ENCODE measurements at places on chromosomes 11 and 22. TPM values are rescaled to one million over a fixed set of nuclear protein-coding genes. Genes with fewer than 3 reads are reported as not detected.

Gene MMP8
- total RNA-seq: not detected

Gene PANX2
- 6.4 TPM for total RNA-seq

Gene MYOD1
- not detected for total RNA-seq

Gene GAL3ST1
- total RNA-seq: 0.40 TPM

Gene MS4A4E
- total RNA-seq: 0.31 TPM

Gene HIPK3
- 76.4 TPM for total RNA-seq

Gene C11orf97
- not detected for total RNA-seq

Gene BLID
- total RNA-seq: 1.2 TPM

Gene FXYD6
- 114 TPM for total RNA-seq

GRCh38 chr11:59900366-59901126 lies 22.0 kb downstream of the OOSP3 start:
- DNase-seq: no peak

DNA sequence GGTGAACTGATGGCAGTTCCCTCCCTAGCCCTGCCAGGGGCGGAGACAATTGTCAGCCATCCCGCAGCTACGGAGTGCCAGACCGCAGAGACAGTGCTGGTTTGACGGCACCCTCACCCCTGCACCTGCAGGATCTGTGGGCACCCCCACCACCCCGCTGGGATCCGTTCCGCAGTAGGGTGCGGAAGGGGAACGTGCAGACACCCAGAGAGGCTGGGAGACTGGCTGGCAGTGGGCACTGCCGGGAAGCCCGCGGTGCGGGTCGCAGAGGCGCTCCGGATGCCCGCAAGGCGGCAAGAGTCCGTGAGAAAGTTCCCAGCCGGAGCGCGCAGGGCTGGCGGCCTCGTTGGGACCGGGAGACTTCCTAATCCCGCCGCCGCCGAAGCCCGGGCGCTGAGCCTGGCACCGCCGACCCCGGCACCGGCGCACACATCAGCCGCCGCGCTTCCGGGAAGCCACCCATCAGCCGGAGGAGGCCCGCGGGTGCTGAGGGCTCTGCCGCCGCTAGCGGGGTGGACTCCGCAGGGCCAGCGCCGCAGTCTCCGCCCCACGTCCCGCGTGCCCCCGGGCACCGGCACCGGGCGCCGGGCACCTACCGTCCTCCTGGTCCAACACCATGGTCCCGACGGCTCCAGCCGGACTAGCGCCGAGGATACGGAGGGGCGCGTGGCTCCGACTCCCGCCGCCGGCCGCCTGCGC lies 4.3 kb upstream of the LMO1 start:
- peak; percentile 29 for DNase-seq

GRCh38 chr11:128042290-128042751 lies 545.0 kb downstream of the ETS1 start:
- DNase-seq: no peak

- no peak for DNase-seq
These were observed 1.8 kb downstream of the FJX1 start for GRCh38 chr11:35619855-35620640.

DNA sequence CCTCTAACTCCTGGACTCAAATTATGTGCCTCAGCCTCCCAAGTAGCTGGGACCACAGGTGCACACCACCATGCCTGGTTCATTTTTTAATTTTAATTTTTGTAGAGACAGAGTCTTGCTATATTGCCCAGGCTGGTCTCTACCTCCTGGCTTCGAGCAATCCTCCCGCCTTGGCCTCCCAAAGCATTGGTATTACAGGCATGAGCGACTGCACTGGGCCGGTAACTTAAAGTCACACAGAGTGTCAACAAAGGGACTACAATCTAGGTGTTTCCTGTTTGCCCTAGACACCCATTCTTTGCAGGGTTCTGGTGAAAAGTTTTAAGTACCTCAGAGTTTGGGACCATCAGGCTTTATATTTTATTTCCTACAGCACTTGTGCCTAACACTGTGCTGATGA lies 8.4 kb downstream of the UVRAG start:
- DNase-seq: no peak

DNA sequence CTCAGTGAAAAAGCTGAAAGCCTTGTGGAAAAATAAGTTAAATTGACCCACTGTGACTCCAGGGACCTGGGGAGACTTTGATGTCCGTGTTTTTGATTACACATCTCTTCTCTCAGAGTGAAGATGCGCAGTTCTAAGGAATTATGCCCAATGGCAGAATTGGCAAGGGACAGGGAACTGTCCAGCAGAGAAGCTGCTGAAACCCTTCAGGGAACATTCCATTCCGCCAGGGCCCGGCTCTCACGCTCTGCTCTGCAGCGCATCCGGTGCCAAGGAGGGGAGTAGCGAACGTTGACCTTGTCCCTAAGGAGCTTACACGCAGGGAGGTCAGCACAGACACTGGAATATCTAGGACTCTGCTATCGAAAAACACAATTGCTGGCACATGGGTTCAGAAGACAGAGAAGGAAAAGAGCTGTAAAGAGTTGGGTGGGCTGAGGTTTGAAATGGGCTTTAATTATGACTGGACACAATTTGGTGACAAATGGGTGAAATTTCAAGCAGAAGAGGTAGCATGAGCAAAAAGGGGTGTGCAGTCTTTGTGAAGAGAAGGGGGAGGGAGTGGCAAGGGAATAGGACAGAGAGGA lies 64.5 kb upstream of the B3GAT1 start:
- peak; percentile 46 for DNase-seq

- no peak for DNase-seq
These were observed 41.3 kb downstream of the EIF4ENIF1 start for GRCh38 chr22:31448382-31448781.

DNA sequence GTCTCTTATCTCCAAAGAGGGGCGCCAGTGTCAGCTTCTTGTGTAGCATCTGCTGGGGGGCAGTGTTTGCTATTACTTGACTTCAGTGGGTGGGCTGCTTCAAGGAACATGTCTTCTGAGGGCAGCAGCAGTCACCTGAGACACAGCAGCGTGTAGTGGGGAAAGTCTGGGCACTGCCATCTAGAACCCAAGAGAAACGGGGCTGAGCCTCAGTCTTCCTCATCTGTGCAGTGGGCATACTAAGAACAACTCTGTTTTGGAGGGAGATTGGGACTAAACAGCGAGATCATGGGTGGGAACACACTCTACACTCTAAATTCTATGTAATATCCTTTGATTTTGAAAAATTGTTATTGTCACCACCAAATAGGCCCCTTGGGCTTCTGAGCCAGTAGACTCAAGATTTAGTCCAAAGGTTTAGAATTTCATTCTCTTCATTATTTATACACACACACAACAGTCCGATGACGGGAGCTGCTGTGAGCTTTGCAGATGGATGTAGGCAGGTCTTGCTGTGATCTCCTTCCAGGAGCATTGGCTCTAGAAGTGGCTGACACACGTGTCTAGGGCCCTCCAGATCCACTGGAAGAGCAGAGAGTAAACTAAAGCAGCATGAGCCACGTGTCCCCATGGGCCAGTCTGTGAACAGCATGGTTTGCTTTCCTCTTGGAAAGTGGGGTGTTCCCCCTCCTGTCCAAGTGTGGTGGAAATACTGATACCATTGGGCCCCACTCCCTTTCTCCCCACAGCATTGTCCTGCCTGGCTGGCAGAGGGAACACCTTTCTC lies 51.8 kb downstream of the TRAF6 start:
- no peak for DNase-seq

DNA sequence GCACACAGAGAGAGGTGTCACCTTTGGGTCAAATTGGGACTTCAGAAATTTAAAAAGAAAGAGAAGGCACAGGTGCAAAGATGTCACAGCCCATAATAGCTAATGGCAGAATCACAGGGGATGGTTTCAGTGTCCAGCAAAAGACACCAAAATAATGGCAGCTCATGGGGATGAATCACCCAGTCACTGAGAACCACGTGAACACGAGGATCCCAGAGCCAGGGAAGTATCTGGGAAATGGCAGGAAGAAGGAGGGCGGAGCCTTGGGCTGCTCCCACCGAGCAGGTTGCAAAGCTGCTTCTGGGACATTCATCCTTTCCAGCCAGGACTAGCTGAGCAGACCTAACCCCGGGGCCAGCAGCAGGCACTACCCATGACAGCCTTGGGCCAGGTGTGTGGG lies 45.6 kb downstream of the TRMU start:
- DNase-seq: no peak

- no peak for DNase-seq
These were observed 342.1 kb upstream of the SYN3 start for GRCh38 chr22:33400061-33400840.

DNA sequence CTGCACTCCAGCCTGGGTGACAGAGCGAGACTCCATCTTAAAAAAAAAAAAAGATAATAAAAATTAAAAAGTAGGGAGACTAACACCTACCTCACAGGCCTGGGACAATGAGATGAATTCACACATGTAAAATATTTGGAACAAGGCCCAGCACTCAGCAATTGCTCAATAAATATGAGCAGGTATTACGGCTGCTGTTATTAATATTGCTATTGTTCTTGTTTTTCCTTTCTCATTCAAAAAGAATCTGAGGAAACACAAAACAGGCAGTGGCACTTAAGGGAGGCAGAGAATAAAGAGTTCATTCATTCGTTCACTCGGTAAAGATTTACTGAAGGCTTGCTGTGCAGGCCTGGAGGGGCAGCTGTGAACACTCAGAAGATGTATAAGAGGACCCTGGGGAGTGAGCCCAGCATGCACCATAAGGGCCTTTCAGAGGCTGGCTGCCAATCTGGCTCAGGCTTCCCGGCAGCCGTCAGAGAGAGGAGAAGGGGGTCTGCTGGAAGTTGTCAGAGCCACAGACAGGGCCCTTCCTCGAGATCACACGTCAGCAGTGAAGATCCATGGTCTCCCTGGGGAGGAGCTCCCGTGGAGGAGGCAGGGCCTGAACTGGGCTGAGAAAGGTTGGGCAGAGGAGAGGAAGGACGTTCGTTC lies 51.6 kb upstream of the TCF20 start:
- DNase-seq: no peak

- DNase-seq: no peak
These were observed 202.4 kb downstream of the BARX2 start for GRCh38 chr11:129578006-129578405.

DNA sequence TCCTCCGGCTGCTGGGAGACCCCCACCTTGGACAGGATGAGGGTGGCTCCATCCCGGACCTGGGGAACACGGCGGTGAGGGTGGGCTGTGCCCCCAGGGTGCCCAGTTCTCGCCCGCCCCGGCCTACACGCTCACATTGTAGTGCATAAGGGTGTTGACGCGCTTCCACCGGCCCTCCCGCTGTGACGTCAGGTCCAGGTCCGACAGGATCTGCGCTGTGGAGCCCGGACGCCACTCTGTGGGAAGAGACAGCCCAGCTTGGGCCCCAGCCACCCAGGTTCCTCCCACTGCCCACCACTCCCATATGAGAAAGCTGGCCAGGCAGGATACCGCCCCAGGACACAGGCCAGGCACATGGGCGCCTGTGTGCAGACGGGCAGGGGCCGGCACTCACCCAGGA lies 8.3 kb upstream of the MAPK11 start:
- no peak for DNase-seq

- DNase-seq: no peak
These were observed 19.3 kb upstream of the TMEM191C start for GRCh38 chr22:21447694-21448402.

DNA sequence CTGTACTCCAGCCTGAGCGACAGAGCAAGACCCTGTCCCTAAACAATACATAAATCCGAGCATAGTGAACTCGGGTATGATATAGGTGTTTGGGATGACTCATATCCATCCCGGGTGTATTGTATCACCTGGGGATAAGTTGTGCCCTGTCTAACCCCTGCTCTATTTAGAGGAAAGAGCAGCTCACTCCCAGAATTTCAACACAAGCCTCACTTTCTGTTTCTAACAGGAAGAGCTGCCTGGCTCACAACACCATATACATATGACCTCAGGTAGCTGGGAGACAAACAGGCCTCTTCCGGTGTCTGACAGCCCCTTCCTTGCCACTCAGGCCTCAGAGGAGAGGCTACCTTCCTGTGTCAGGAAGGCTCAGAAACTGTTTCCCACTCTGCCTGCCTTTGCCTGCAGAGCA lies 9.9 kb upstream of the MICALL1 start:
- no peak for DNase-seq

DNA sequence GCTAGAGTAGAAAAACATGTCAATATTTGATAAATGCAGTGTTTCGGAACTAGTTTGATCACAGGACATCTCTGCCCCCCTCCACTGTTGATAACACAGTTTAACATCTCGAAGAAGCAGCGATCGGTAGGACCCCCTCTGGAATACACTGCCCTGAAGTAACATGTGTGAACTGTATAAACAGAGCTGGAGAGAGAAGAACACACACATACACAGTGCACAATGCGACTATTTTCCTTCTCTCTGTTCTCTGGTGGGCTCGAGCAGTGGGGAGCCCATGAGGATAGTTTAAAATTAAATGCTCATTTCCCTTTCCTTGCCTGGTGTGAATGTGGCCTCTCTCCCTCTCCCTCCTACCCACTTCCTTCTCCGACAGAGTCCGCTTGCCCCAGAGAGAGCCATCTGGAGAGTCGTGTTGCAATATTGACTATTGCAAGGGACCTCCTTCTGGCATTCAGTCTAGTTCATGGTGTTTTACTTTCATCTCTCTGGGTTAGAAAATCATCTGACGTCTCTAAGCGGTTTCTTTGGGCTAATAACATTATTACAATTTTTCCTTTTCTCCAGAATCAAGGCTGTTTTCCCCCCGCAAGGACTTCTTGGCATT lies 51.6 kb upstream of the BARX2 start:
- no peak for DNase-seq

DNA sequence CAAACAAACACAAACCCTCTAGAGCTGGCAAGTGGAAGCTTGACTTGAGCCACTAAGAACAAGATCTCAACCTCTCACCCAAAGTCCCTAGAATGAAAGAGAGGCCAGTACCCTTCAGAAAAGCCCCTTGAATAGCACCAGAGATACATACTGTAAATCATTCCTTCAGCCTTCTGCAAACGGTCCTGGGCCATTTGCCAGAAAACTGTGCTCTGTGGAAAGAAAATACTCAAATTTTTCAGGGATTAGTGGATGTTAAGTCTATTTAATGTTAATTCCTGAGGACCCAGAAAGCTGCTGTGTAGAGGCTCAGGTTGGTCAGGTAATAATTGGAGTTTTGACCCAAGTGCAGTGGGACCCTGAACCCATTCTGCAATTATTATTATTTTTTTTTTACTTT lies 16.9 kb downstream of the SERPINH1 start:
- no peak for DNase-seq

GRCh38 chr11:108551651-108552462 lies 41.7 kb downstream of the EXPH5 start:
- DNase-seq: no peak

GRCh38 chr11:79413268-79413667 lies 27.6 kb downstream of the TENM4 start:
- DNase-seq: peak; percentile 46

DNA sequence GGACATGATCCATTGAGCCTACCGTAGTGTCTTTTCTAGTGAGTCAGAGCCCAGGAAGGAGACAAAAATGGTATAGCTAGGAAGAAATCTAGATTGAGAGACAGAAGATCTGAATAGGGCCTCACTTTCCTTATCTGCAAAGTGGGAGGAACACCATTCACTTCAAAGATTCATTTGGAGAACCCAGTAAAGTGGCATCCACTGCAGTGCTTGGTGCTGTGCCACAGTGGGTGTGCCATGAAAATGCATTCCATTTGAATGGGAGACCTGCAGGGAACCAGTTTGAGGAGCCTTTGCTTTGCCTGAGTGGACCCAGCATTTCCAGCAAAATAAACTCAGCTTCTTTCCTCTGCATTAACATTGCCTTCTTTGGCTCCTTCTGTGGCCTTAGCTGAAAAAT lies 470.5 kb upstream of the CADM1 start:
- DNase-seq: no peak

- DNase-seq: no peak
These were observed 77.2 kb downstream of the SIK3 start for GRCh38 chr11:117020869-117021564.

- DNase-seq: no peak
These were observed 90.1 kb downstream of the TYR start for GRCh38 chr11:89267660-89268302.

GRCh38 chr11:100575860-100576717 lies 111.0 kb upstream of the ARHGAP42 start:
- DNase-seq: no peak

Data from mesothelial cell of epicardium (in vitro differentiated cells).